ENCODE measurements at places on chromosomes 2 and 18. TPM values are rescaled to one million over a fixed set of nuclear protein-coding genes. Genes with fewer than 3 reads are reported as not detected.

Gene ST8SIA5
- not detected for total RNA-seq

Gene DPYSL5
- total RNA-seq, result 3.7 TPM

Gene ANKRD62
- not detected for total RNA-seq

Gene CYP27C1
- 2.7 TPM for total RNA-seq

Gene RNU2-63P
- not detected for total RNA-seq

Gene LYPD6B
- total RNA-seq, result not detected
